ENCODE measurements at places on chromosomes 13 and 19.
A peak's percentile ranks its signal among the peaks of the same experiment; 100 is the strongest.

GRCh38 chr13:77776704-77777103, 79.2 kb downstream of the SLAIN1 start:
- DNase-seq: no peak

DNA sequence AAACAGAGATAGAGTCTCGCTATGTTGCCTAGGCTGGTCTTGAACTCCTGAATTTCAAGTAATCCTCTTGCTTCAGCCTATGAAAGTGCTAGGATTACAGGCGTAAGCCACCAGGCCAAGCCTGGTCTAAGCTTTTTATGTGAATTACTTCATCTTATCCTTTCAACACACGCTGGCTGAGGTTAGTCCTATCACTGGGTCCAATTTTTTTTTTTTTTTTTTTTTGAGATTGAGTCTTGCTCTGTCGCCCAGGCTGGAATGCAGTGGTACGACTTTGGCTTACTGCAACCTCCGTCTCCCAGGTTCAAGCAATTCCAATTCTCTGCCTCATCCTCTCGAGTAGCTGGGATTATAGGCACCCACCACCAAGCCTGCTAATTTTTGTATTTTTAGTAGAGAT, 10.4 kb downstream of the MYO1F start:
- no peak for DNase-seq

GRCh38 chr13:33271759-33272158, 13.8 kb downstream of the STARD13 start:
- no peak for DNase-seq

DNA sequence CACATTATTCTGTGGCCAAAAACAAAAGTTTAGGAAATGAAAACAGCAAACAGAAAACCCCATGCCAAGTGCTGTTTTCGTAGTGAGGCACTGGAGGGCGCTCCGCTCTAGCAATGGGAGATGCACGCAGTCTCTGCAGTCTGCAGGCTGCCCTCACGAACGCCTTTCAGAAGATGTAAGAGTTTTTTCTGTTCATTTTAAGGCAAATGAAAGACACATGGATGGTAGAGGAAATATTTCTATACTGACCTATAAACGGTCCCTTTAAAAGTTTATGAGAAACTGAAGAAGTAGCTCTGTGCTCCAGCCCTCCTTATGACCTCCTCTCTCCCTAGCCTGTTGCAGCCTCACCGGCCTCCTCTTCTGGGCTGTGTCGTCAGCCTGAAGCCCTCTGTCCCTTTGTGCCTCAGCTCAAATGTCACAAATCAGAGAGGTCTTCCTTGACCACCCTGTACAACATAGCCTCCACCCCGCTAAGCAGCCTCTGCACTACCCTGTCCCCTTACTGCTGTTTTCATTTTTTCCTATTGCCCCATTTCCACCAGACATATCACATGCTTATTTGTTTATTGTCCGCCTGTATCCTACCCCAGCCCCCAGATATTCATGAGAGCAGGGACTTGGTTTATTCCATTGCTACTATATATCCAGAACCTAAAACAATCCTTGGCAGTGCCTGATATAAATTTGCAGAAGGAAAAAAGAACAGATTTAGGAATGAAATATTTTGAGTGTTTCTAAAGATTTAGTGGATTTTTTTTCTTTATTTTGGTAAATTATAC, 116.4 kb downstream of the TM9SF2 start:
- DNase-seq: peak; percentile 35

- DNase-seq: no peak
Observed at GRCh38 chr13:25946321-25946720, 105.5 kb downstream of the SHISA2 start.

DNA sequence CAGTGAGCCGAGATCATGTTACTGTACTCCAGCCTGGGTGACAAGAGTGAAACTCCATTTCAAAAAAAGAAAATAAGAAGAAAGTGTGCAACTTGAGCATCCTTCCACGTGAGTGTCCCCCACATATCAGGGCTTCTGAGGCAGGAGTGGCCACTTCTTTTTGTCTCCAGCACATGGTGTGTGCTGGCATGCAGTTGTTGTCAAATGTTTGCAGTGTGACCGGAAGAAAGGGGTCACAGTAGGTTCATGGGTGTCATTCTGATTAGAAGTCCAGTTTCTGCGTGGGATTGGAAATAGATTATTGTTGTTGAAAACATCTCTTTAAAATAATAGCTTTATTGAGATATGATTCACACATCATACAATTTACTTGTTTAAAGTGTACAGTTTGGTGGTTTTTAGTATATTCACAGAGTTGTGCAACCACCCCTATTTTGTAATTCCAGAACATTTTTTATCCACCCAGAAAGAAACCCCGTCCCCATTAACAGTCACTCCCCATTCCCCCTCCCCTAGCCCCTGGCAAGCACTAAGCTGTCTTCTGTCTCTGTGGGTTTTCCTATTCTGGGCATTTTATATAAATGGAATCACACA, 2.2 kb downstream of the CRTC1 start:
- no peak for DNase-seq

DNA sequence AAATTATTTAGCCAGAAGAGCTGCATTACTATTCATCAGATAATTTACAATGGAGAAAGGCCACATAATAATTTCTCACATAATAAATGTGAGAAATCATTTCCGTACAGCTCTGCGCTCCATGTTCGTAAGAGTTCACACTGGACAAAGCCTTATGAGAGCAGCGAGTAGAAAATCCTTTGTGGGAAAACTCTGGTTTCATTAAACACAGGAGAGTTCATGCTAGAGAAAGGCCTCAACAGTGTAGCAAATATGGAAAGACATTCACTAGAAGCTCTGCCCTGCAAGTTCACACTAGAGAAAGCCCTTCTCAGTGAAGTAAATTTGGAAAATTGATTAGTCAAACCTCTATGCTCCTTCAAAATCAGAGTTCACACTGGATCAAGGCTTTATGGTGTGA, 8.4 kb downstream of the ZNF776 start:
- DNase-seq: no peak

GRCh38 chr19:584240-585001, 5.3 kb upstream of the HCN2 start:
- DNase-seq: peak; percentile 55

DNA sequence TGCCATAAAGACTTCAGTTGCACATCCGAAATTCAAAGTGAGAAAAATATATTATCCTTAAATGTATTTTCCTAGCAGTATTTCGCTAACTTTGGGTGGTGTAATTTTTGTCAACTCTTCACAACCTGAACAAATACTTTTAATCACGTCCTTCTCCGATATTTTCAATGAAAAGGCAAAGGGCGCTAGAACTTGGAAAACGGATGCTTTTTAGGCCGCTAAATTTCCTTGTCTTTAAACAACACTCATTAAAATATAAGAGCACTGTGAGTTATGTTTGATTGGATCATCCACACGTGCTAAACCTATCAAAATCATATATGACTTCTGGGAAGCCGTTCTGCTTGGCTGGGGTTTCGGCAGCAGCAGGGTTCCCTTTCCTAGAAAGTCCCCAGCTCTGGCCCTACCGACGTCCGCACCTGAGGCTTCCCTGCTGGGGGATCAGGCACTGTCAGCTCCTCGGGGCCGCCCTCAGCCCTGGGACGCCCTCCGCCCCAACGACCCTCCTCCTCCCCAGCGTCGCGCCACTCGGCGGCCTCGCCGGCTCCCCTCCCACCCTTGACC, 462 bp upstream of the MPHOSPH8 start:
- DNase-seq: no peak

- DNase-seq: peak; percentile 50
Observed at GRCh38 chr13:108326309-108326708, 56.8 kb downstream of the TNFSF13B start.

DNA sequence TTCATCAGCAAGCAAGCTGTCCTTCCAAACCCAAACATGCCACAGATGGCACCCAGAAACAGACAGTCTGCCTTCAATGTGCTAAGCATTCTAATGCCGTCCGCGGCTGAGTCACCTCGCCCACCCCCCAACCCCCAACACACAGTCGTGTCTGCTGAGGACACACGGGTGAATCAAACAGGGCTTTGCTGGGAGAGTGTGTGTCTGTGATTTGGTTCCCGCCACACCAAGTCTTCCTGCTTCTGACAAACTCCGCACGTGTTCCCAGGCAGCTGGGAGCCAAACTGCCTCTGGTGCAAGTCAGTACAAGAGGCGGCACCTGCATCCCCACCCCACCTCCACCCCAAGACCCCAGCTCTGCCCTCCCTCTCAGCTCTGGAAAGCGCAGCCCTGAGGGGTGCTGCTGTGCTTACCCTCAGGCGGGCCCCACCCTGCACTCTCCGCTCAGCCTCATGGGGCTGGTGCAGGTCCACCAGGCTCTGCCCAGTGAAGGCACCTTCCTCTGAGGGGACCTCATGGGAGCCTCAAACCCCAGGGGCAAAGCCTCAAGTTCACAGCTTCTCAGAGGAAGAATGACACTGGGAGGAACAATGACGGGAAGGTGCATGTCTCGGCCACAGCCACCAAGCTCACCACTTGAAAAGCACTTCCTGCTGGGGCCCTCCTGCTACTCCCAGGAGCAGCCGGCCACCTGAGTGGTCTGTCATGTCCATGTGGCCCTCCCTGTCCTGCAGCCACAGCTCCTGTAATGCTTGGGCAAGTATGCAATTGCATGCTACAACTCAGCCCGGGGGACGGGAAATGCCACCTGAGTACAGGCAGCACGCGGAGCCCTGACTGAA, 15.0 kb upstream of the SLC35E1 start:
- peak; percentile 56 for DNase-seq

GRCh38 chr19:48530066-48530720, 18.6 kb upstream of the LMTK3 start:
- DNase-seq: no peak

DNA sequence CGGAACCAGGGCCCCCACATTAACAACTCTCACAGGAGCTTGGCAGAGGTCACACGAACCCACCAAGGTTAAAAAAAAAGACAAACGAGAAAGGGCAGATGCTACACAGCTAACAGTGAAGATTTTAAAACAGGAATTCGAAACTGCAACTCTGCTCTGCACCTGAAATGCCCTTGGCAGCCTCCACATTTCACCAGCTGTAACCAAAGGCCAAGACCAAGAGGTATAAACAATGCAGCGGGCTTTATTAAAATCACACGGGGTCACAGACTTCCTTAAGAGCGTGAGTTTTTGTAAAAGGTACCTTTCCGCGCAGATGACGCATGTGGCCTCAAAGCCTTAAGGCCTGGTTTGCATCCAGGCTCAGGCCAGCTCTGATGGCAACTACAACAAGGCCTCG, 88.2 kb downstream of the STK24 start:
- DNase-seq: no peak

GRCh38 chr13:112842931-112843391, 126.1 kb upstream of the MCF2L start:
- no peak for DNase-seq

GRCh38 chr19:44707794-44708193, 8.8 kb downstream of the CEACAM16 start:
- DNase-seq: no peak

DNA sequence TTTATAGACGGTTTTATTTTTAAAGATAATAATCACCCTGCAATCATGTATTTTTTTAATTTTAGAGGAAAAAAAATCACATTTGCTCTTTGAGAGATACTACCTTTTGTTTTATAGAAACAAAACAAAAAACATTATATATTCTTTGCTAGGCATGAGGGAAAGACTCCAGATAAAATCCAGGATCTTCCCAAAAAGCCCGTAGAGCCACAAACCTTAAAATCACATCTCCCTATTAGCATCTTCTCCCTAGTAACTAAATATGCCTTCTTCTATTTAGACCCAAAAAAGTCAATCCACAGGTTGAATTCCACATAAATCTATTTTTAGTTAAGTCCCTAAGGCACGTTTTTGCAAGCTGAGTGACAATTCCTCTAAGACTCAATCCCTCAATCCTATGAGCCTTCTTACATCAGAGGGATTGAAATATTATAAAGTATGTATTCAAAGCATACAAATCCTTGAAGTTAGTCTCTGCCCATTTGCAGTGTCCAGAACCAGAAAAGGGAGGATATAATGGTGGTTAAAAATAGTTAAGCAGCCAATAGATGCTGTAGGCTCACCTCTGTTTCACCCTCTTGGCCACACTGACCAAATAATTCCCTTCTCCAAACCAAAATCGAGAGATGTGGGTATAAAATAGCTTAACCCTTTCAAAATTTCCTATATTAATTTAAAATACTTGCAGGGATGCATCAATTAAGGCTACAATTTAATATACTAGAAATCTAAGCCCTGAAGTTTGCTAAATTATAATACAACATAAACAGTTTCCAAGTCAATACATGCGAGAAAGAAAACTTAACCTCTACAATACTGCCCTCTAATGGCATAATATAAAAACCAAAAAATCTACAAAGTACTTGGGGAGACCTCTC, 64.0 kb downstream of the SERP2 start:
- peak; percentile 55 for DNase-seq

DNA sequence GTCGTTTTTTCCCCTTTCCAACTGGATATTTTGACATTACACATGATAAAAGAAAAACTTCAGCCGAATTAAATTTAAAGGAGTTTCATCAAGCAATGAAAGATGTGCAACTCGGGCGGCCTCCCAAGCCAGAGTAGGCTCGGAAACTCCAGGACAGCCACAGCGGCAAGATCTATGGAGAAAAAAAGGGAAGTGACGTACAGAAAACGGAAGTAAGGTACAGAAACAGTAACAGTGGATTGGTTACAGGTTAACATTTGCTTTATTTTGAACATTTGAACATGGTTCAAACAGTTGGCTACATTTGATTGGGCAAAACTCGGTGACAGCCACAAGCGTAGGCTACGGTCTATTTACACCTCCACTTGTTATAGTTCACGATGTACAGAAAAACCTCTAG, 30.5 kb upstream of the FAM124A start:
- DNase-seq: no peak

DNA sequence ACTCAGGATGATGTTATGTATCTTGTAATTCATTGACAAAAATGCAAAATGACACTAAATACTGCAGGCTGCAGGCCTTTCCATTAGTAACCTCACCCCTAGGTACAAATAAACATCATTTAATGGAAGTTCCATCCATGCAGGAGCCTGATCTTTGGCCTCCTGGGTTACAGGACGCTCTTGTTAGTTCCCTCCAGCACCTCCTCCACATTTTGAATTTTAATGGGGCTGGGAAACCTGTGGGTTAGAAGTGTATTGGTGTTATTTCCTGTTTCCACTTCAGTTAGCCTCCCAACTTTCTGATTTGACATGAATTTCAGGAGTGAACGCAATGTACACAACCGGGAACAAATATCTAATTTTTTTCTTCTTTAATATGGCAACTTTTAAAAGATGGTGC, 237.1 kb upstream of the ARGLU1 start:
- no peak for DNase-seq

DNA sequence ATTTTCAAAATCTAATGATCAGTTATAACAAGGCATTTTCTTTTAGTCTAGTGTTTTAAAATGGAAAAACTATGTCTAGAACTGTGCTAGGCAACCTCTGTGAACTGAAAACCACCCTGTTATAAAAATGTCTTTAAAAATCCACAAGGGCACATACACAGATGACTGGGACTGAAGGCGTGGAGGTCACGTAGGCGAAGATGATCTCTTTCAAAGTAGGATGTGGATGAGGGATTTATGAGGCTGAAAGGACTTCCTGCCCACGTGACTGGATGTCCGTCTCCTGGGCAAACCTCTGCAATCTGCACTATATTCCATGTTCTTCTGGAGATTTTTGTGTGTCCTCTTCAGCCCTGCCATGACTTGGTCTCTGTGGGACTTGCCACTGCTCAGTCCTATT, 84.2 kb upstream of the ZNF536 start:
- DNase-seq: no peak

GRCh38 chr13:113939129-113939943, 34.5 kb downstream of the C13orf46 start:
- no peak for DNase-seq
